ENCODE measurements at places on chromosomes 3 and 15. TPM values are rescaled to one million over a fixed set of nuclear protein-coding genes. Genes with fewer than 3 reads are reported as not detected.

The MGLL gene
- 32.6 TPM for polyA plus RNA-seq

The HRG gene
- not detected for polyA plus RNA-seq

The PLOD2 gene
- 184 TPM for polyA plus RNA-seq

The LRTM1 gene
- polyA plus RNA-seq: not detected

The PRR20G gene
- not detected for polyA plus RNA-seq

Data from A549 (cell line).